Smooth muscle cell of the brain vasculature (primary cell): ENCODE measurements at places on chromosomes 2 and 18.

DNA sequence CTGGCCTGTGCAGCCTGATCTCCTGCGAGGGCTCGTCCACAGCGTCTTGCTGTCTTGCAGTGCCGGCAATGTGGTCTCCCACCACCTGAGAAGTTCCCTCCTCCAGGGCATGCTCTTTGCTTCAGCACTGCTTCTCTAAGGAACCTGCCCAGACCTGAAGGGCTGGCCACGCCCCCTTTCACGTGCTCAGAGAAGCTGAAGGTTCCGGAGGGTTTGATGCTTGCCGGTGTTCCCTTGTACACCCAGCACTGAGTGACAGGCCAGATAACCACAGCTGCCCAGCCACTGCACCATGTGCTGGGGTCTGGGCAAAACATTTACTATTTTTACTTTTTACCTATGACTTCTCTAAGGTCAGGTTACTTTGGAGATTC is 1.7 kb upstream of the POLR2D start:
- DNase-seq, result no peak

DNA sequence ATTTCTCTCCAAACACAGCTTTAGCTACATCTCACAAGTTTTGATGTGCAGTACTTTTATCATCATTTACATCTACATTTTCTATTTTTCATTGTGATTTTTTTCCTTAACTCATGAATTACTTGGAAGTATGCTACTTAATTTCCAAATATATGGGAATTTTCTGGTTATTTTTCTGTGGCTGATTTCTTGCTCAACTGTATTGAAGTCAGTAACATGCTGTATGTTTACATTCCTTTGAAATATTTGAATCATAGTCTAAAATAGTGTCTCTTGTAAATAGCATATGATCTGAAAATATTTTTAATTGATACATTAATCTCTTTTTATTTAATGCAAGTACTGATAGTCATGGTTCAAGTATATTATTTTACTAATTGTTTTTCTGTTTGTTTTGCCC is 26.0 kb upstream of the GALNT5 start:
- DNase-seq, result no peak

DNA sequence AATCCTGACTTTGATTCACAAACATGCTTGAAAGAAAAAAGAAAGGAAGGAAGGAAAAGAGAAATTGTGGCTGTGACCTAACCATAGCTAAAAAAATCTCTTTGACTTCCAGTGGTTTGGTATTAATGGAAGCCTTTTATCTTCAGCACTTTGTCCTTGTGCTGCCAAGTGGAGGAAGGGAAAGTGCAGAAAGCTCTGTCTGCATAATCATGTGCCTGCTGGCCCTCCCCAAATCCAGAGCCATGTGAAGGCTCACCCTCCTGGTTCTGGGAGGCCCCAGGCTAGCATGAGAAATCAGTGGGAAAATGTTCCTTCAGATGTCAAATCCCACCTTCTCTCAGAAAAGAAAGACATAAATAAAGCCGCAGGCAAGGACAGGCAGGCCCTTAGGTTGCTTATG is 48.3 kb upstream of the BMPR2 start:
- no peak for DNase-seq

DNA sequence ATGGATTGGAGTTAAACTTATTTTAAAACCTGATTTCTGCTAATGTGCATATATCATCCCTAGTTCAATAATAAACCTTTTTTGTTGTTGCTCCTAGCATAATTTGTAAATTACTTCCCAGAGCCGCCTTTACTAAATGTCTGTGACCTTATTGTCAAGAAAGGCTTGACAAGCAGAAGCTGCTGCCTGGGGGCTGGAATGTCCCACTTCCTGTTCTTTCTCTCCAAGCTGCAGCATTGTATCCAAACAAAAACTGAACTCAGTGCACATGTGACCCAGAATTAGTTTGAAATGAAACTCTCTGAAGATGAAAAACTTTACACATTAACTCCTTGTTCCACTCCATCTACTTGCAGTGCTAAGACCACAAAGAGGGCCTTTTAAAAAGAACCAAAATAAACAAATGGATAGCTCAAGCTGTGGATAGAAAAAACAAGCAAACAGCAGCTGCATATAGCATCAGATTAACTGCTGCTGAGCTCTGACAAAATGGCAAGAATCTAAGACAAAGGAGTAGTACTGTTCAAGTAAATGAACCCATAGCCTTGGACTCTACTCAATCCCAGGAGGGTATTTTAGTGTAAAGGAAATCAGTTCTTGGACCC is 99.8 kb upstream of the NEUROD1 start:
- peak; percentile 62 for DNase-seq

- no peak for DNase-seq
Observed at GRCh38 chr18:52054324-52054723, 285.7 kb upstream of the DCC start.

GRCh38 chr2:152099367-152100050 is 665 bp upstream of the CACNB4 start:
- no peak for DNase-seq

DNA sequence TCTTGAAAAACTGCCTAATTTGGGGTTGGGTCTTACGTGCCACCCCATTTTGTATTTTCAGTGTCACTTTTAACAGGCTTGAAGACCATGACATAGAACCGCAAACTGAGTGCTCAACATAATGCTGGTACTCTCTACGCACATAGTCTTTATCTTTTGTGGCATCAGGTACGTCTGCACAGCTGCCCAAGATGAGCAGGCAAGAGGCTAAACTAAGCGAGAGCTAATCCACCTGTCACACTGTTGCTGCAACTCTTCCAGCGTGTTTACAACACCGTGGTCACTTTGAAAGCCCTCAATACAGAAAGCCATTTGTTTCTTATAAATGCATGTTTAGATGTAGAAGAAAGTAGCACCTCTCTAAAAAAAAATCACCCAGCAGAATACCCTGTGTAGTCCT is 270.0 kb upstream of the TCF4 start:
- DNase-seq, result no peak

GRCh38 chr2:12320991-12321641 is 395.6 kb upstream of the TRIB2 start:
- peak; percentile 49 for DNase-seq

DNA sequence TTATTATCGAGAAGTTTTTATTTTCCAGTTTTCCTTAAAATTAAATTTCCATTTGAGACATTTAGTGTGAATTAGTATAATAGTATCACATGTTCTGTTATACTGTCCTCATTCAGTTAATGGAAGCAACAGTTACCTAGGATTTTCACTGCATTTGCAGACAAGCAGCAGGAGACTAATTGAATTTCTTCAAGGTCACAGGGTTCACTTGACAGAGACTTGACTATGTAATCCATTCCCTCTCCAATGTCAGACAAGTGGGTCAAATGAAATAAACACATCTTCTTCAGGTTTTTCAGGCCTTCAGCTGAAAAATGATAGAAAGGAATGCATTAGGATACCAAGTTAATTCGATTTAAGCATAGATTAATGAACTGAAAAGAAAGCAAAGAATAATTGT is 26.7 kb downstream of the NLRC4 start:
- no peak for DNase-seq

DNA sequence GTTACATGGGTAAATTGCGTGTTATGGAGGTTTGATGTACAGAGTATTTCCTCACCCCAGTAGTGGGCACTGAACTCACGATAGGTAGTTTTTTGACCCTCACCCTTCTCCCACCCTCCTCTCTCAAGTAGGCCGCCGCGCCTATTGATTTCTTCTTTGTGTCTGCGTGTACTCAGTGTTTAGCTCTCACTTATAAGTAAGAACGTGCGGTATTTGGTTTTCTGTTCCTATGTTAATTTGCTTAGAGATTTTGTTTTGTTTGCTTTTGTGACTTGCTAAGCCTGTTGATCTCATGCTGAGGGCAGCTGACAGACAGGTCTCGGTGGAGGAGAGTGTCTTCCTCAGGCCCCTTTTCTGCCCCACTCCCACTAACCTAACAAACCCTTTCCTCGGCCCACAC is 36.2 kb downstream of the ACOXL start:
- no peak for DNase-seq

GRCh38 chr2:185108588-185108987 is 510.3 kb downstream of the ZNF804A start:
- DNase-seq, result no peak

- DNase-seq, result no peak
Observed at GRCh38 chr18:50030146-50030545, 164.8 kb downstream of the MYO5B start.

DNA sequence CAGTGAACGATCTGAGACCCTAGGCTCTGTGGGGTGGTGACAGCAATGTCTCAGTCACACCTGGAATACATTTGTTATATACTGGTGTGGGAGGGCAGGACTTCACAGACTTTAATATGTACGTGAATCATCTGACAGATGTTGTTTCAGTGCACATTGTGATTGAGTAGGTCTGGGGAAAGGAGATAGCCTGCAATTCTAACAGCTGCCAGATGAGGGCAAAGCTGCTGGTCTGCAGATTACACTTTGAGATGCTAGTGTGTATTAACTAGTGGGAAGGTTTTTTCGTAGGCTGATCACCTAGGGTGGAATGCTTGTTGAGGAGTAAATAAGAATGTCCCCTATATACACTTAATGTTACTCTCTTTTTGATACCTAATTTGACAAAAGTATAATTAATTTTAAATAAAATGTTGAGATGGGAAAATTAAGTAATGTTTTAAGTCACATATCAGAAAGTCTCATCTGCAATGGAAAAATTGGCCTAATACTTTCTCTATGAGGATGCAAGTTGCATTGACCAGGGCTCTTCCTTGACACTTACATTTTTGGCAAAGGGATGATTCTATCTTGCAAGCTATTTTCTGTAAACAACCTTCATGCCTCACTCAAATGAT is 496.9 kb upstream of the HNMT start:
- no peak for DNase-seq

- DNase-seq, result no peak
Observed at GRCh38 chr2:20622296-20622686, 28.6 kb downstream of the HS1BP3 start.

- DNase-seq, result no peak
Observed at GRCh38 chr2:48424866-48425265, 105.1 kb upstream of the STON1 start.

DNA sequence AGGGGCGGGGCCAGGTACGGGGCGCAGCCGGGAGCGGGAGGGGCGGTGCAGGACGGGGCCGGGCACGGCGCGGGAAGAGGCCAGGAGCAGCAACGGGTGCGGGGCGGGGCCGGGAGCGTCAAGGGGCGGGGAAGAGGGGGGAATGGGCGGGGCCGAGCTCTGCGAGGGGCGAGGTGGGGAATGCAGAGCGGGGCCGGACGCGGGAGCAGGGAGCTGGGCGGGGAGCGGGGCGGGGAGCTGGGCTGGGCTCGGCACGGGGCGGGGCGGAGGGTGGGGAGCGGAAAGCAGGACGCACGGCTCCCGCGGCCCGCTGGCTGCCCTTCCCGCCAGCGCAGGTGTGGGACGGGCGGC is at the start of gene IMPA2:
Gene IMPA2 (plus strand): TSS at position 316 of the 351 bp plus-strand sequence. CDS start 163 bp downstream, outside the sequence.
- DNase-seq, result no peak

DNA sequence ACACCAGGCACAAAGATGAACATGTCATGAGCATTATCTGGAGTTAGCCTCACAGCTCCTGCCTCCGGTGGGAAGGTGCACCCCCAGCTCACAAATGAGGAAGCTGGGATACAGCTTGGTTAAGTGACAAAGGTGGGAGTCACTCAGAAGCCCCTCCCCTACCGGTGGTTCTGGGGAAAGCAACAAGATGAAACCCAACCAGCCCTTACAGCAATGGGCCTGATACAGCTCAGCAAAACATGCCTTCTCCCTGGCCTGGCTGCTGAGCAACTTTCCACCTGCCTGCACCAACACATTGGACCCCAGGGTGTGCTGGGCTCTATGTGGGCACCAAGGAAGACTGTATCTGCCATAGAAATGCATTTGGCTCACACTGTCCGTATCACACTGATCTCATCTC is 113.2 kb downstream of the GYPC start:
- no peak for DNase-seq

DNA sequence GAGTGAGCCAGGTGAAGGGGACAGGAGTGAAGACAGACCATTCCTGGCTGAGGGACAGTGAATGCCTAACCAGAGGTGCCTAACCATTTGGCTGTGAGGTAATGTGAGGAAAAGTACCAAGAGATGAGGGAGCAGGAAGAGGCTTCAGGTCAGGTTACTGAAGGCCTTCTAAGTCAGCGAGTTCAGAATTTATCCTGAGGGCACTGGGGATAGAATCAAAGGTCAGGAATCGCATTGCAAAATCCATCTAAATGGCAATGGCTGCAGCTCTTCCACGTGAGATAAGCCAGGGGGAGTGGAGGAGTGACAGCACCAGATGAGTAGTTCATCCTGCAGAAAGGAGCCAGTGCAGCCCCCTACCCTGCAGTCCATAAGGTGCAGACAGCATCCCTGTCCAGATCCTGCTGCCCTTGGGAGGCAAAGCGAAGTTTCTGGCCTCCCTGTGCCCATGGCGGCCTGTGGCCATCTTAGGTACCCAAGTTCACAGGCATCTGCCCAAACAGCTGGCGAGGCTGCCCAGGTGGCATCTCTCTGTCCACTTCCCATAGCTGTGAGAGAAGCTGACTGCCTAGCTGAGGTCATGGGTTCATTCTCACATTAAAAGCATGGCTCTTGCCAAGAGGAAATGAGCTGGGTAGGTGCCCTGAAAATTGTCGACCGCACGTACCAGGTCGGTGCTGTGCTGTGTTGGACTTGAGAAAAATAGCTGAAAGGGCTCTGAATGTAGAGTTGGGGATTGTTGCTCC is 49.5 kb downstream of the CYP27C1 start:
- DNase-seq, result no peak

- DNase-seq, result peak; percentile 83
Observed at GRCh38 chr2:29010946-29011345, 29.8 kb downstream of the TOGARAM2 start.

GRCh38 chr2:83233326-83233725 is 1225.8 kb downstream of the SUCLG1 start:
- no peak for DNase-seq

DNA sequence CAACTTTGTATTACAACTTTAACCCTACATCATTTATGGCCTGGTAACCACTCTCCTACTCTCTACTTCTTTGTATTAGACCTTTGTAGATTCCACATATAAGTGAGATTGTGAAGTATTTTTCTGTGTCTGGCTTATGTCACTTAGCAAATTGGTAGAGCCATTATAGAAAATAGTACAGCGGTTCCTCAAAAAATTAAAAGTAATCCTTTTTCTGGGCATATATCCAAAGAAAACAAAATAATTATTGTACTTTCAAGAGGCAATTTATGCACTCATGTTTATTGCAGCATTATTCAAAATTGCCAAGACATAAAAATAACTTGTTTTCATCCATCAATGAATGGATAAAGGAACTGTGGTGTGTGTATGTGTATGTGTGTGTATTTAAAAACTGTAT is 537.5 kb upstream of the FSIP2 start:
- DNase-seq, result no peak

- no peak for DNase-seq
Observed at GRCh38 chr2:65901756-65902155, 469.4 kb upstream of the SPRED2 start.

- no peak for DNase-seq
Observed at GRCh38 chr2:204089574-204089973, 153.0 kb downstream of the ICOS start.

GRCh38 chr2:28592481-28592880 is 96.6 kb downstream of the PLB1 start:
- DNase-seq, result no peak

- no peak for DNase-seq
Observed at GRCh38 chr18:463827-464541, 36.5 kb downstream of the COLEC12 start.

GRCh38 chr2:44941551-44942234 is at the start of gene SIX3:
Gene SIX3, plus strand, starts transcription at chr2:44941702. Its CDS starts 403 bp downstream, at chr2:44942105.
- no peak for DNase-seq

- DNase-seq, result no peak
Observed at GRCh38 chr2:58106896-58107295, 60.3 kb downstream of the VRK2 start.
